KBM-7 (cell line): ENCODE measurements at places on chromosomes 5 and 9.

DNA sequence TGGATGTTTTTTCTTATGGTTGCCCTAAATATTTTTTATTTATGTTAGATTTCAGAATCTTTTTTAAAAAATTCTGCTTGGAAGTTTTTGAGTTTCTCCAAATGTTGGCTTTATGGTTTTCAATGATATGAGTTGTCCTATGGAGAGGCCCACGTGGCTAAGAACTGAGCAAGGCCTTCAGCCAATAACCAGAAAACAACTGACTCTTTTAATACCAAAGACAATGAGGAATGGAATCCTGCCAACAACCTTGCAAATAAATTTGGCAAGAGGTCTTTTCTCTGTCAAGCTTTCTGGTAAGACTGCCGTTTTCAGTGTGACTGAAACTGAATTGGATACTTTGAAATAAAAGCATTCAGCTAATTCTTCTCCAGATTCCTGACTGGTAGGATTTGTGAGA is 1740.1 kb upstream of the WWC1 start:
- no peak for DNase-seq

- DNase-seq = no peak
These were observed 470.6 kb downstream of the CCDC171 start for GRCh38 chr9:16023446-16023845.

- peak; percentile 19 for DNase-seq
These were observed 180.7 kb downstream of the KDM4C start for GRCh38 chr9:6938447-6938846.

GRCh38 chr9:29968831-29969230 is 2395.6 kb upstream of the C9orf72 start:
- no peak for DNase-seq
